AG08395 (cell line): ENCODE measurements at places on chromosomes 11 and 22.
A peak's percentile ranks its signal among the peaks of the same experiment; 100 is the strongest.

- DNase-seq, result no peak
Measured at GRCh38 chr11:108154591-108154990, 33.2 kb downstream of the ACAT1 start.

- DNase-seq, result no peak
Measured at GRCh38 chr11:21059879-21060278, 390.5 kb downstream of the NELL1 start.

DNA sequence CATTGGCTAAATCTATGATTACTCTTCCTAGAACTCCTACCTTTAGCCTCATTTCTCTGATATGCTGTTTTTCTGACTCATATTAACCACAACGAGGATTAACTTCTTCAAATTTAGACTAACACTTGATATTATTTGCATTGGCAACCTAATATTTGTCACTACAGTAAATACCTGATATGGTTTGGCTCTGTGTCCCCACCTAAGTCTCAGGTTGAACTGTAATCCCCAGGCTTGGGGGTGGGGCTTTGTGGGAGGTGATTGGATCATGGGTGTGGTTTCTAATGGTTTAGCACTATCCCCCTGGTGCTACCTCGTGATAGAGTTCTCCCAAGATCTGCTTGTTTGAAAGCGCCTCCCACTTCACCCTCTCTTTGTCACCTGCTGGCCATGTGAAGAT is 17.1 kb upstream of the MED17 start:
- no peak for DNase-seq

DNA sequence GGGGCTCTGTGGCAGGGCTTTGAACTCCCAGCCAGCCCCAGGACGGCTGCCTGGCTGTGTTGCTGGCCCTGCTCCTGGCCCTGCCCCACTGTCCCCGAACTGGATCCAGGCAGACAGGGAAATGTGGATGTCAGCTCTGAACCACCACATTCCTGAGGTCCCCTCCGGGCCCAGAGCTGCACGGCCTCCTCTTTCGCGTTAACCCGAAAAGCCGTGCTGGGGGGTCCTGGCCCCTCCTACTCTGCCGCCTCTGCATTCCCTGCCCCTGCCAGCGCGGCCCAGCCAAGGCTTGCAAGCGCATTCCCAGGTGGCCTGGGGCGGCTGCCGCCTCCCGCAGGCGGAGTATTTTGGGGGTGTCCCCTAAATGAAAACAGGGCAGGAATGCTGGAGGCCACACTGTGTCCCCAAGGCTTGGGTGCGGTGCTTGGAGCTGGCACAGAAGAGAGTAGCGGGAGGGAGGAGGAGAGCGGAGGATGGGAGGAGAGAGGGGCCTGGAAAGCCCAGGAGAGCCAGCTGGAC is 5.4 kb downstream of the LINC01488 start:
- peak; percentile 61 for DNase-seq

DNA sequence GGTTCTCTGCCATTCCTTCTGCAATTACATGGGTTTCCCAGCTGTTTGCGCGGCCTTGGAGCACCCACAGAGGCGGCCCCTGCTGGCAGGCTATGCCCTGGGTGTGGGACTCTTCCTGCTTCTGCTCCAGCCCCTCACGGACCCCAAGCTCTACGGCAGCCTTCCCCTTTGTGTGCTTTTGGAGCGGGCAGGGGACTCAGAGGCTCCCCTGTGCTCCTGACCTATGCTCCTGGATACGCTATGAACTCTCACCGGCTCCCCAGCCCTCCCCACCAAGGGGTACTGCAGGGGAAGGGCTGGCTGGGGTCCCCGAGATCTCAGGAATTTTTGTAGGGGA is 2.6 kb downstream of the RCE1 start:
- no peak for DNase-seq

DNA sequence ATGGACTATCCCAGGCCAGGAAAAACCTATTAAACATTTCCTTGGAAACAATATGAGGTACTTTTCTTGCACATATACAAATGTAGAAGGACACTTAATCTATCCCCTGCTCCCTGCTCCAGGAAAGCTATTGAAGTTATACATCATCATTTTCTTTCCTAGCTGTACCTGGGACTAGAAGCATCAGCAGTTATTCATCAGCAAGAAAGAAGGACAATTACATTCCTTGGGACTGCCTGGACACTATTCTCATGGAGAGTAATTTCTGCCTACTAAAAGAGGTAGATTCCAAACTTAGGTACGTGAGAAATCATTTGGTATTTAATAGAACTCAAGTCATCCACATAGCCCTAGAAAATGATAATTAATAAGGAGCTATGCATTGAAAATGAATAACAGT is 51.0 kb upstream of the PICALM start:
- no peak for DNase-seq

DNA sequence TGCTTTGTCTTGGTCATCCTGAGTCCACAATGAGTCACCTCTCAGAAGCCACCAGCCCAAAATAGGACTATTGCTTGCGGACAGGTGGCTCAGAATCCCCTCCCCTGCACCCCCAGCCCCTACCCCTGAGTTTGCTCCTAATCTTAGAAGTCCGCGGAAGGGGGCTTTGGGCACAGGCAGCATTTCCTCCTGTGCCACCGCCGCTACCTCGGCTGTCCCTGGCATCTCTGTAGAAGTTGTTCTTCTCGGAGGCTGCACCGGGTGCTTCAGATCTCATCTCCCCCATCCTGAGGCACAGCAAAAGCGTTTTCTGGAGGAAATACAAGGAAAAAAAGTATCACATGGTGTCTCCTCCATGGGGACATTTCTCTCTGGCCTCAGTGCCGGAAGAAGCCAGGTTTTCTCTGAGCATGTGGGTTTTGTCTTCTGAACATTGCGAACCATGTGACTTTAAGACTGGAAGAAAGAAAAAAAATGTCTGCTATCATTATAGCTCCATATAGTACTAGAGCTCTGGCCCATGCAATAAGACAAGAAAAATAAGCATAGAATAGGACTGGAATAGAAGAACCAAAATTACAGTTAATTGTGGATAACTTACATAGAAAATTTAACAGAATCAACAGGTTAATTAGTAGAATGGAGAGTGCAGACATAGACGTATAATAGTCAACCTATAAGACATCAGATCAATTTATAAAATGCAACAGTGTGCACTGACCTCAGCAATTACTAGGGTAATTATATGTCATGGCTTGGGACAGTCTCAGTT is 63.2 kb downstream of the SHISAL1 start:
- DNase-seq, result no peak

DNA sequence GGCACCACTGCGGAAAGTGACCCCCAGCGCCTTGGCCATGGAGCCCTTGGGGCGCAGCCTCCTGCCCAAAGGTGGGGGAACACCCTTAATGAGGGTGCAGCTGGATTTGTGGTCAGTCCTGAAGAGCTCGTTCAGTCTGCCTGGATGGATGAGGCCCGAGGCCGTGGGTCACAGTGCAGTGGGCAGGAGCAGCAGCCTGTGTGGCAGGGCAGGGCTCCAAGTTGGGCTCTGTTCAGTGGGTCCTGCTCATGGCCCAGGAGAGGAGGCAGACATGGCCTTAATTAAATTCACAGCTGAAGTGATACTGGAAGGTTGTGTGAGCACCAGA is 33.3 kb downstream of the FAM83F start:
- no peak for DNase-seq

GRCh38 chr11:196786-197731 is 4.2 kb downstream of the SCGB1C1 start:
- no peak for DNase-seq

- no peak for DNase-seq
Measured at GRCh38 chr11:15276621-15277020, 161.9 kb downstream of the INSC start.

DNA sequence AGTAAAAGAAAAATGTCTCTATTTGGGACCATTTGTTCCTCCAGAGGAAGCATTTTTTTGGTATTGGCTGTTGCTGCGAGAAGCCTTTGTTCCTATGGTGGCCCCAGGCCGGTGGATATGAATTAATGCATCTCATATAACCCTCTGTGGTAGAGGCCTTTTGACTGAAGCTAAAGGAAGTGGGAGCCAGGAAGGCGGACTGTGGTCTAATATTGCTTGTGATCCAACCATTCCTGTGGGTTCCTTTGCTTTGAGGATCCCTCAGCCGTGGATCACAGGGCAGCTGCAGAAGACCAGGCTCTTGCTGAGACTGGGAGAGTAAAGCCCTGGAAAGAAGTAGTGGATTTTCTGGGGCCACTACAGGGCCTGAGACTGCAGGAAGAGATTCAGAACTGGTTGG is 68.3 kb upstream of the NAV2 start:
- no peak for DNase-seq

- no peak for DNase-seq
Measured at GRCh38 chr11:74022546-74022945, 13.7 kb upstream of the UCP3 start.

DNA sequence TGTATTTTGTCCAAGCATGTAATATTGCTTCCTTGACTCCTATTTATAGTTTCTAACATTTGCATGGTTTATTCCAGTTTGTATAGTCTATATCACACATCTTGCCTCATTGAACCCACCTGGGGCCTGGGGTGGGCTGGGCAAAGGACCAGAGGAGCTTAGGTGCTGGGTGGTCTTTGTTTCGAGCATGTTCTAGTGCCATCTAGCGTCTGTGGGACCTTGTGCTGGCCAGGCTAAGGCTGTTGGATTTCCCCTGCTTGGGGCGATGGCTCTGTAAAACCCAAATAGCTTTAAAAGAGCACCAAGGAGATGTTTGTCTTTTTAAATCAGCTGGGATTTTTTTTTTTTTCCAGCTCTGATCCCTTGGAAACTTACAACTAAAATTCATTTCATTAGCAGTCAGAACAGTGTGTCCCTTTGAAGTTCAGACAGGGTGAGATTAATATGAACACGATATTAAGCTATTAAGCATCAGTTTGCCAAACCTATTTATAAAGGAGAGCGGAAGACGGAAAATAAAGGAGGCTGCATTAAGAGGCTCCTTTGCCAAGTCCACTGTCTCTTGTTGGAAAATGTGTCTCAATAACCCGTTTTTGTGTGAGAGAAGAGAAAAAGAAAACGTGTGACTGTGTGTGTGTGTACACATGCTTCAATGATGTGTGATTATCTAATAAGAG is 157.4 kb downstream of the COMMD9 start:
- DNase-seq, result peak; percentile 72

- DNase-seq, result no peak
Measured at GRCh38 chr11:5631417-5631816, 6.6 kb downstream of the TRIM34 start.

- peak; percentile 86 for DNase-seq
Measured at GRCh38 chr22:45435544-45436139, 22.1 kb downstream of the RIBC2 start.
